ENCODE measurements at places on chromosomes 1 and 21.

DNA sequence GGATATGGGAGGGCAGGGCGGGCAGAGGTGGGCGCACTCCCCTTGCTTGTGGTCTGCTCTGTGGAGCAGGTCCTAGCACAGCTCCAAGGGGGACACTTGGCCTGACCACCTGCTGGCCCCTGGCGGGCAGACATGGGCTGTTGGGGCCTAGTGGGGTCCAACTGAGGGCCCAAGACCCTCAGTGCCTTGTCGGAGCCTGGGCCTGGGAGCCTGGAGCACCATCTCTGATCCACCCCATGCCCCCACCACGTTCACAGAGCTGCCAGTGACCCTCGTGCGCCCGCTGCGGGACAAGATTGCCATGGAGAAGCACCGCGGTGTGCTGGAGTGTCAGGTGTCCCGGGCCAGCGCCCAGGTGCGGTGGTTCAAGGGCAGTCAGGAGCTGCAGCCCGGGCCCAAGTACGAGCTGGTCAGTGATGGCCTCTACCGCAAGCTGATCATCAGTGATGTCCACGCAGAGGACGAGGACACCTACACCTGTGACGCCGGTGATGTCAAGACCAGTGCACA is 70.6 kb downstream of the OBSCN start:
- DNase-seq, result no peak

GRCh38 chr21:45454926-45455673 is 50.1 kb downstream of the COL18A1 start:
- peak; percentile 27 for DNase-seq

GRCh38 chr21:34031835-34032370 is 41.5 kb upstream of the MRPS6 start:
- no peak for DNase-seq

- DNase-seq, result no peak
These were observed 44.1 kb upstream of the KCNQ4 start for GRCh38 chr1:40739455-40740008.

DNA sequence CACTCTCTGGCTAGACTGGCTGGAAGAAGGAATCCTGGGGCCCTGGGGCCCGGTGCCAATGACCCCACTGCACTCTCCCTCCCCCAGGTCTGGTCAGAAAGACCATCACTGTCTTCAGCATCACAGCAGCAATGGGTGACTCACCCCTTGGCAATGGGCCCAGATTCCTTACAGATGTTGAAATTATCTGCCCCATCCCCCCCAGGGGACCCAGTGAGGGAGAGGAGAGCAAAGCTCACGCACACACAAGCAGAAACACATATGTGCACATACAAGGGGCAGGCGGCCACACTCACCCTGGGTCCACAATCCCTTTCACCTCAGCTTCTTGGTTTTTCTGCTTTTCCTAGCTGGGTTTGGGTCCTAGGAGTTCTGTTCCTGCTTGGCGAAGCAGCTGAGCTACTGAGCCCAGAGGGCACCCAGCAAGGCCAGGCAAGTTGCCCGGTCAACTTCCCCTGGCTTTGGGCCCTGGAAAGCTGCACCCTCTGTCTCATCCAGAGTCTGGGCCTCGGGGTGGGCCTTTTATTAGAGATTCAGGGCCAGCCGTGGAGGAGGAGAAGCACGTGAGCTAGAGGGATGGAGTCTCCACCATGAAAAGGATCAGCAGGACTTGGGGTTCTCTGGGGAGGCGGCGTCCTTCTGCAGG is 2.6 kb downstream of the COL16A1 start:
- peak; percentile 99 for DNase-seq

DNA sequence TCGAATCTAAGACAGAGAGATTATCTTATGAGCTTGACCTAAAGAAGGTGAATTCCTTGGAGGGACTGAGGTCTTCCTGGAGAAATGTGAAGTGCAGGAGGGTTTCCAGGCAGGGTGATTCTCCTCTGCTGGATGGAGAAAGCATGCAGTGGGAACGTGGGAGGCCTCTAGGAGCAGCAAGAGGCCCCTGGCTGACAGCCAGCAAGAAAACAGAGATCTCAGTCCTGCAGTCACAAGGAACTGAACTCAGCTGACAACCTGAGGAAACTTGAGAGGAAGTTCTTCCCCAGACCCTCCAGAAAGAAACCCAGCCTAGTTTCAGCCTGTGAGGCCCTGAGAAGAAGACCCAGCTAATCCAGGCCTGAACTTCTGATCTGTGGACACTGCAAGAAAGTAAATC is 345.9 kb downstream of the FAM72C start:
- no peak for DNase-seq

- DNase-seq, result no peak
These were observed 12.8 kb upstream of the TMEM200B start for GRCh38 chr1:29136391-29136915.

Measured in fibroblast of skin of scalp (primary cell).